ENCODE measurements at places on chromosomes 12 and 14. TPM values are rescaled to one million over a fixed set of nuclear protein-coding genes. Genes with fewer than 3 reads are reported as not detected.

Gene NTF3
- polyA plus RNA-seq = not detected

Gene AQP5
- polyA plus RNA-seq = not detected

Gene BBOF1
- 5.8 TPM for polyA plus RNA-seq

Gene GPR162
- polyA plus RNA-seq = not detected

Gene PRB2
- polyA plus RNA-seq = not detected

GRCh38 chr14:81455390-81455789 is 55.3 kb upstream of the STON2 start:
- no peak for DNase-seq

GRCh38 chr12:25694072-25694471 is 141.0 kb upstream of the LMNTD1 start:
- DNase-seq = no peak

DNA sequence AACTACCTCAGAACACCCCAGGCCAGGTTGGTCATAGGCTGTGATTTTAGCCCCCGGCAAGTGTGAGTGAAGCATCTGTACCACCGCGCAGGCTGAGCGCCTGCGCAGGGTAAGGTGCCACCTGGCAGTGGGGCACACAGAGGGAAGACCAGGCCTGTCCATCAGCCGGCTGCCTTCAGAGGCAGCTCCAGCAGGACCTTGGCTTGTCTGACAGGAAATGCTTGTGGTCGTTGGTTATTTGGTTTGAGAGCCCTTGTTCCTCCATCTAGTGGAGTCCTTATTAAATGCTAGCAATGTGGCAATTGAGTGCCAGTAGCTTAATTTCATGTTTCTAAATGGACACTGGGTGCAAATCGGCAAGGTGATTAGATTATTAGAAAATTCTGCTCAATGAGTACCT is 27.5 kb downstream of the SLC25A29 start:
- no peak for DNase-seq

Gene VDR
- 0.05 TPM for polyA plus RNA-seq

DNA sequence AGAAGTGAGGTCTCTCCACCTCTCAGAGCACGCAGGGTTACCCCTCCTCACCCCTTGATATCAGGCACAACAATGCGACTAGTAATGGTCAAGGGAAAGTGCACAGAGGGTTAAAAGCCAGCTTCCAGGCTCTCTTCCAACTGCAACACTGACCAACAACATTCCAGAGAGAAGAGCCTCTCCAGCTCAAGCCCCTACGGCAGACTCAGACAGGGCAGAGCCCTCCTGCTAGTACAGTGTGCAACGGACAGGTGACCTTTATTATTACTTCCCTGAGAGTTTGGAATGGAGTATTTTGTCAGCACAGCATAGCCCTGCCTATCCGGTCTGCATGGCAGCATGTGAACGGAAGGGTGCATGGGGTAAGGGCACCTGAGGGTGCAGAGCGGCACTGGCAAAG is 73.0 kb downstream of the PTPN21 start:
- DNase-seq = no peak

GRCh38 chr12:117202556-117202955 is 12.3 kb upstream of the FBXO21 start:
- no peak for DNase-seq

DNA sequence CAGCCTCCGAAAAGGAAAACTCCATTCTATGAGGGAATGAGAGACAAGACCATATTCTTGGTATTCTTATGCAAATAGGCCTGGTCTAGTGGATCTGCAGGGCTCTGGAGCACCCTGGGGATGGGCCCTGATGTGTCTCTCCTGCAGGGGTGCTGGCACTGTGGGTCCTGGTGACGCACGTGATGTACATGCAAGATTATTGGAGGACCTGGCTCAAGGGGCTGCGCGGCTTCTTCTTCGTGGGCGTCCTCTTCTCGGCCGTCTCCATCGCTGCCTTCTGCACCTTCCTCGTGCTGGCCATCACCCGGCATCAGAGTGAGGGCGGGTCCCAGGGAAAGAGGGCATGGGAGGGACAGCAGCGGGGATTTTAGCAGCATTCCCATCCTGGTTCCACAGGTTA is 5.8 kb downstream of the SLC48A1 start:
- no peak for DNase-seq

Measured in naive B cell (primary cell).